ENCODE measurements at places on chromosomes 16 and 17. TPM values are rescaled to one million over a fixed set of nuclear protein-coding genes. Genes with fewer than 3 reads are reported as not detected.

DNA sequence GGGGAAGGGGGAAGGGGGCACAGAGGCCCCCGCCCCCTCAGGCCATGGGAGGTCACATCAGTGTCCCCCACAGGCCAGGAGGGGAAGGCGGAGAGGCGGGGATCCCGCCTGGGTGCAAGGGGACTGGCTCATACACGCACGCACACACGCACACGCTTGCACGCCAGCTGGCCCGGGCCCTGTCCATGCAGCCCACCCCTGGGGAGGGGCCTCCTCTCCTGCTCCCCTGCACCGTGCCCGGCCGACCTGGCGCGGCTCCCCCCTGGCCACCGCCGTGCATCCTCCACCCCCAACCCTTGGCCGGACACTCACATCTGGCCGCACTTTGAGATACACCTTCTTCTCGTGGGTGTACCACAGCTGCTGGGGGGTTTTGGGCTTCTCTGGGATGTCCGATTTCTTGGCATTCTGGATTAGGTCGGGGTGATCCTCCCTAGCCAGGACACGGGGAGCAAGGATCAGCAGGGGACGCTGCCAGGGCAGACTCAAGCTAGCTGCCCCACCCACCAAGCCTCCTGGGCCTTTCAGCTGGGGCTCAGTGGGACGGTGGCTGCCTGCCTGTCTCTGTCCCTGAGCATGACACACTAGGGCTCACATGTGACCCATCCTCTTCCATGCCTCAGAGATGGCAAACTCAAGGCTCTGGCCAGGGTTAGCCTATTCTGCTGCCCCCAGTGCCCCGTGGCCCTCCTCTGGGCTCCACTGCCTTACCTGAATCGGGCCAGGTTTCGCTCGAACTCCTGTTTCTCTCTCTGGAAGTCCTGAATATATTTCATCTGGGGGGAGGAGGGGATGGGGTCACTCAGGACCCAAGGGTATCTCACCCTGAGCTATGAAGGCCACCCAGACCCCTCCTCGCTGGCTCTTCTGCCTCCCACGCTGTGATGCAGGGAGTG is 6.7 kb downstream of the UBTF start:
- DNase-seq, result peak; percentile 88

DNA sequence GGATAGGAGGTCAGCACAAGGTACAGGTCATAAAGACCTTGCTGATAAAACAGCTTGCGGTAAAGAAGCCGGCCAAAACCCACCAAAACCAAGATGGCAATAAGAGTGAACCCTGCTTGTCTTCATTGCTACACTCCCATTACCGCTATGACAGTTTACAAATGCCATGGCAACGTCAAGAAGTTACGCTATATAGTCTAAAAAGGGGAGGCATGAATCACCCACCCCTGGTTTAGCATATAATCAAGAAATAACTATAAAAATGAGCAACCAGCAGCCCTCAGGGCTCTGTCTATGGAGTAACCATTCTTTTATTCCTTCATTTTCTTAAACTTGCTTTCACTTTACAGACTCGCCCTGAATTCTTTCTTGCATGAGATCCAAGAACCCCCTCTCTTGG is 1.0 kb upstream of the HSBP1 start:
- DNase-seq, result no peak

DNA sequence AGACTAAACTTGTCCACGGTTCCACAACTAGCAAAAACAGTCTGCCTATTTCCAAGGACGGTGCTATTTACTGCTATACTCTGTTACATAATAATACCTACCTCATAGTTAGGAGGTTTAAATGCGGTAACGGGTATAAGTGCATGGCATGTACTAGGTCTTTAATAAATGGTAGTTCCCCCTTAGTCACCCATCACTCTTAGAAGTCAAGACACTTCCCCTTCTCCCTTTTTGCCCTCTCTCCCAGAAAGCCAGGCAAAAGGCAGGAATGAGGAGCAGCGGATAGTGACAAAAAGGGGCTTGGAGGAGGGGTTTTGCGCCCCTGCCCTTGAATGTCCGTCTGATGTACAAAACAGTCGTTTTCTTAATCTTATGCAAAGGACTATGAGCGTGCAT is 1.1 kb upstream of the LSM12 start:
- no peak for DNase-seq

DNA sequence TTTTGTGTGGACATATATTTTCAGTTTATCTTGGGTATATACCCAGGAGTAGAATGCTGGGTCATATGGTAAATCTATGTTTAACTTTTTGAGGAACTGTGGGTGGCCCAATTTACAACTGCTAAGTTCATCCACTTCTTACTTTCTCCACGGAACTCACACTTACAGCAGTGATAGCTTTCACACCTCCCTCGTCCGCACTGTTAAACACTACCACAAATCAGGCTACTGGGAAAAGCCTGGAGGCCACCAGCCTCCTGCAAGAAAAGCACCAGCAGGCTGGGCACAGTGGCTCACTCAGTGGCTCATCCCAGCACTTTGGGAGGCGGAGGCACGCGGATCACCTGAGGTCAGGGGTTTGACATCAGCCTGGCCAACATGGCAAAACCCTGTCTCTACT is 14.7 kb upstream of the ZG16 start:
- DNase-seq, result no peak

- DNase-seq, result peak; percentile 24
Measured at GRCh38 chr16:56988161-56988947, 1.0 kb upstream of the NLRC5 start.

DNA sequence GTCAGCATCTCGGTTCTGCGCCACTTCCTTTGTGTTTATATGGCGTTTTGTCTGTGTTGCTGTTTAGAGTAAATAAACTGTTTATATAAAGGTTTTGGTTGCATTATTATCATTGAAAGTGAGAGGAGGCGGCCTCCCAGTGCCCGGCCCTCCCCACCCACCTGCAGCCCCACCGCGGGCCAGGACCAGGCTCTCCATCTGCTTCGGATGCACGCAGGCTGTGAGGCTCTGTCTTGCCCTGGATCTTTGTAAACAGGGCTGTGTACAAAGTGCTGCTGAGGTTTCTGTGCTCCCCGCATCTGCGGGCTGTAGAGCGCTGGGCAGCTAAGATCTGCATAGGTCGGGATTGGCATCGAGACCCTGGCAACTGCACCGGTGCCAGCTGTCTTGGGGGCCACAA is 8.2 kb upstream of the BAIAP3 start:
- DNase-seq, result no peak

DNA sequence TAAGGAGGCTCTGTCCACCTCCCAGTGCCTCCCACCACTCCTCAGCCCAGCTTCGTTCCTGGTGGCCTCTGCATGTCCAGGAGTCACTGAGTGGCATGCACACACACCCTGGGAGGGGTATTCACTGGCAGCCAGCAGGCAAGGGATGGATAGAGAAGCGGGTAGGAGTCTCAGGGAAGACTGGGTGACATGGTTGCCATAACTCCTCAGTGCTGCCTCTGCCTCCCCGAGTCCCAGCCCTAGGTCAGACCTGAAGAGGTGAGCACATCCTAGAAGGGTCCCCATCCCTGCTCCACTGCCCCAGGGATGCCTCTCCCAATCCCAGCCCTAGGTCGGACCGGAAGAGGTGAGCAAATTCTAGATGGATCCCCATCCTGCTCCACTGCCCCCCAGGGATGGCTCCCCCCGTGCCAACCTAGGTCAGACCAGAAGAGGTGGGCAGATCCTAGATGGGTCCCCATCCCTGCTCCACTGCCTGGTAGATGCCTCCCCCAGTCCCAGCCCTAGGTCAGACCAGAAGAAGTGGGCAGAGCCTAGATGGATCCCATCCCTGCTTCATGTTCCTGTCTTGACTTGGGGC is 197.0 kb downstream of the IRF8 start:
- peak; percentile 68 for DNase-seq

GRCh38 chr16:1991135-1991551 is 1.4 kb downstream of the SYNGR3 start:
- DNase-seq, result no peak

- DNase-seq, result no peak
Measured at GRCh38 chr16:17171250-17172143, 299.3 kb downstream of the XYLT1 start.

DNA sequence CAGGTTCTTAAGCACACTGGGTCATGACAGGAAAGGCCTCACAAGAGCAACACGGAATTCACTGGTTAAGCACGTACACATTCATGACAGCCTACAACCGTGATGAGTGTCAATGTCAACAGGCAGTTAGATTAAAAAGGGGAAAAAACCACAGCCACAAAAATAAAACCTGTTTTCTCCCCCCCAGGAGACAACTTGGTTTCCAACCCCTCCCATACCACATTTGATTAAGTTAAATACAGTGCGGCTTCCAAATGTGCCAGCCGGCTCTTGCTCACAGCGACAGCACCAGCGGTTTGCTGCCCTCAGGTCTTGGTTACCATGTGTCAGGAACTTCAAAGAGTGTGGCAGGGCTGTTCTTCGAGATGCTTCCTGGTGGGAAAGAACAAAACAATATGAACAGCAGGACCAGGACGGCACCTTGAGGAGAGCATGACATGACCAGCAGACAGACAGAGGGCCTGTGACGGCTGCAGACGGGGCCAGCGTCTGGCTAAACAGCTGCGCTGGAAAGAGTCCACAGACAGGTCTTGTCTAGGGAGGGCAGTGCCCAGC is 193.6 kb downstream of the PARN start:
- DNase-seq, result no peak

- no peak for DNase-seq
Measured at GRCh38 chr17:8221663-8222379, 11.4 kb upstream of the AURKB start.

DNA sequence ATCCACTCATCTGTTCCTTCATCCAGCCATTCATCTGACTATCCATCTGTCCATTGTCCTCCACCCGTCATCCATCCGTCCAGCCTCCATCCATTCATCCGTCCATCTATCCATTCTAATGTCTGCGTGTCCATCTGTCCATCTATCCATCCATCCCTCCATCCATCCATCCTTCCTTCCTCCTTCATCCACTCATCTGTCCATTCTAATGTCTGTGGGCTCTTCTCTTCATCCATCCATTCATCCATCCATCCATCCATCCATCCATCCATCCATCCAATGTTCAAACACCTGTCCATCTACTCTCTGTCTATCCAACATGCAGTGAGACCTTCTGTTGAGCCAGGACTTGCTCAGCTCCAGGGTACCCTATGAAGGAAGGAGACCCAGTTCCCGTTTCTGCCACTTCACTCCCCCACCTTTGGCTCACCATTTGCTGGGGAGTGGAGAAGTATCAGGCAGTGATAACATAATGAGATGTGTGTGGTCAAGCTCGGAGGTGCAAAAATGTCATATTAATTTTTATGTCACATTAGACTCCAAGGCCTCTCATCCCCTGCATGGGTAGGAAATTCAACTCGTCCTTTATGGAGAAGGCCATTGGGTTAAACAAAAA is 36.5 kb upstream of the ADGRG1 start:
- peak; percentile 21 for DNase-seq

GRCh38 chr17:2405247-2405926 is 4.5 kb upstream of the MNT start:
- DNase-seq, result peak; percentile 51

GRCh38 chr17:65029605-65030336 is 26.8 kb downstream of the GNA13 start:
- DNase-seq, result no peak

The TAT gene
- total RNA-seq, result 0.35 TPM

The CD300LF gene
- total RNA-seq, result not detected

The AOC2 gene
- total RNA-seq, result 1.4 TPM

The PITPNC1 gene
- total RNA-seq, result 3.2 TPM
